ENCODE measurements at places on chromosomes 5 and 9. TPM values are rescaled to one million over a fixed set of nuclear protein-coding genes. Genes with fewer than 3 reads are reported as not detected.

GRCh38 chr9:135332516-135332915, 147.1 kb upstream of the PPP1R26 start:
- no peak for DNase-seq
- H3K36me3 ChIP-seq: no peaks in the 10 kb centered on the region
- H3K27ac ChIP-seq: no peak overlapping the region
- no peaks in the 10 kb centered on the region for H3K4me1 ChIP-seq
- H3K27me3 ChIP-seq: no peaks in the 10 kb centered on the region

The FBXO38 gene
- 55.4 TPM for total RNA-seq

The IL3 gene
- total RNA-seq: not detected

DNA sequence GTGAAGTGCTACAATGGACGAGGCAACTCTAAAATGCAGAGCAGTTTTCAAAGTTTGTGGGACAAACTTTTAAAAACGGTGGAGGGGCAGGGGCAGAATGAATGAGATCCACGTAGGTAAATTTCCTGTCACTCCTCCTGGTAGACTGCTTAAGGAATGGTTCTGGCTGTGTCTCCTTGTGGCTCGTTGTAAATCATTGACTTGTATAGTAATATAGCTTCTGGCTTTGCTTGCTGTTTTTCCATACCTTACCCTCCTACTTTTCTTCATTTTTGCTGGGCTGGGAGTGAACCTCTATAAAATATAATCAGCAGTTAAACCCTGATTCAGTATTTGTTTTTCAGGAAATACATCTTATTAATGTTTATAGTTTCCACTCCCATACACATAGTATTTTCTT, 235.7 kb downstream of the TUSC1 start:
- no peaks in the 10 kb centered on the region for H3K4me1 ChIP-seq
- no peak for DNase-seq
- H3K36me3 ChIP-seq: no peaks in the 10 kb centered on the region
- no peak overlapping the region for H3K27ac ChIP-seq
- no peaks in the 10 kb centered on the region for H3K27me3 ChIP-seq
- H3K4me3 ChIP-seq: no peak overlapping the region

DNA sequence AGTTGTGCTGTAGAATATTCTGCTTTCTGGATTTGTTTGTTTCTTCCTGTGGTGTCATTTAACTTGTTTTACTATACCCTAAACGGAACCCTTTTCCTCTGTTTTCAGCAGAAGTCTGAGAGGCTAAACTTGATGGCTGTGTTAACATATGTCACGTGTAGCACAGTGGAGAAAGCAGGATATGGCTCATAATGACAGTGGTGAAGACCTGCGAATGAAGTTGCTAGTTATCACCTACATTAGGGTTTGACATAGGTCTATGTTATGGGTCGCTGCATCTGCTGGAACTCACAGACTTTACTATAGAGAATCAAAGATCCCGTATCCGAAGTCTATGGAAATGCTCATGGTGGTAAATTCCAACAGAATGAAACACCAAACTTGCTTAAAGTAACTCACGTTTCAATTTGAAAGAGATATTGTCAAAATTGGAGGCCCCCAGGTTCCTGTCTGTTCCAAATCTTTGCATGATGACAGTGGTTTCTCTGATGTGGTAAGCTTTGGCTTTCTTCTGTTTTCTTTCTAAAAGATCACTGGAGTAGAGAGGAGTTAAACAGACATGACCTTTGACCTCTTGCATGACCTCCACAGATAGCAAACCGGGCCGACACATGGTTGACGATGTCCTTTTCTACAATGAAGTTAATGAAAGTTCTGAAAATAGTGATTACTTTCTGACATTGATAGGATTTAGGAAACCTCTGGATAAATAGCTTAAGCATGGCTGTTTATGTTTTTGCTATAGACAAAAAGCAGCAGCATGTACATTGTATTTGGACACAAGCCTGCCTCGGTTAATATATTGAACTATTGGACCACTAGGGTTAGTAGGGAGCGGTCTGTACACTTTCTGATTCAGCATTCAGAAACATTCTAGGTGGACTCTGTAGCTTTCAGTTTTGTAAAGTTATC, 3.1 kb upstream of the CATSPER3 start:
- H3K36me3 ChIP-seq: peaks cover 60% of the 10 kb centered on the region
- no peaks in the 10 kb centered on the region for H3K4me1 ChIP-seq
- no peak overlapping the region for H3K4me3 ChIP-seq
- no peaks in the 10 kb centered on the region for H3K27me3 ChIP-seq
- no peak overlapping the region for H3K27ac ChIP-seq

The TRAF1 gene
- 4.4 TPM for total RNA-seq

DNA sequence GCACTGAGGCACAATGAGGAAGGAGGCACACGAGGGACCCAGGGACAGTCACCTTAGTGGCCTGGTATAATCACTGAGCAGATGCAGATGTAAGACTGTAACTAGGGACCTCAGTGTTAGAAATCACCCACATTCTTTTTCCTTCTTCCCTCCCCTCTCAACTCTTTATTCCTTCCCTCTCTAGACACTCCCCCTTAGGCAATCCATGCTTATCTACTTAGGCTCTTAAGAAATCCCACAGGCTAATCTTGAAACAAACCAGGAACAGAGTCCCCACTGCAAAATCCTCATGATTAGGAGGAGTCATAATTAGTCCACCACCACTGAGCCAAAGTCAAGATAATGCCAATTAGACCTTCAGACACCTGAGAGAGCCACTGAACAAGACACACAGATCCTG, 84.7 kb downstream of the ELAVL2 start:
- no peak for DNase-seq
- no peaks in the 10 kb centered on the region for H3K27me3 ChIP-seq

DNA sequence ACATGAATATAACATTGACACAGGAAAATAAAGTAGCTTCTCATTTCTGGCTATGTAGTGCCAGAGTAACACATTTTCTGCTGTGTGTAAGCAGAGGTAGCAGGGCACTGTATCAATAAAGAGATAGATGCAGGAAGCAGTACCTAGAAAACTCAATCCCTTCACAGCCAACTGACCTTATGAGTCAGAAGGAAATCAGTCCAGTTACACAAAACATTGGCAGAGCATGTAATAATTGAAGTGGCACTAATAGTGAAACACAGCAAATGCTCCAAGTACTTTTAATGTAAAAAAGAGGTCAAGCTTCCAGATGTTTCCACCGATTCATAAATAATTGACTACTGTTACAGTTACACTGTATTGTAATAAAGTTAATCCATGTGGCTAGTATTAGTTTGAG, 706.6 kb downstream of the EFNA5 start:
- no peaks in the 10 kb centered on the region for H3K27me3 ChIP-seq
- no peaks in the 10 kb centered on the region for H3K36me3 ChIP-seq
- no peak for DNase-seq

DNA sequence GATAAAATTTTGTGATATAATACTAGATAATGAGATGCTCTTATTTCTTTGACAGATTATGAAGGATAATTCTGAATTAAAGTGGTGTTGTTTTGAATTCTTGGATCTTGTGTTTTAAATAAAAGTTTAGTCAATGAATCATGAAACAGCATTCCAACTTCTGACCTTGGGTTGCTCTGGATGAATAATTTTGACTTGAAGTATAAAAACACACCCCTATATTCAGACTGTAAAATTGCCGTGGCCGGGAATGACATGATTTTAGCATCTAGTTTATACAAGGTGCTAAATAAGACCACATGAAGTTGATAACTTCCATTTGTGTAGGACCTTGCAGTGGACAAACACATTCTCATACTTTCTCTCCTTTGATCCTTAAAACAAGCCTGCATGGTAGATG, 67.2 kb upstream of the DAP start:
- DNase-seq: no peak
- no peaks in the 10 kb centered on the region for H3K36me3 ChIP-seq
- no peak overlapping the region for H3K4me3 ChIP-seq
- peaks cover 5% of the 10 kb centered on the region for H3K4me1 ChIP-seq

DNA sequence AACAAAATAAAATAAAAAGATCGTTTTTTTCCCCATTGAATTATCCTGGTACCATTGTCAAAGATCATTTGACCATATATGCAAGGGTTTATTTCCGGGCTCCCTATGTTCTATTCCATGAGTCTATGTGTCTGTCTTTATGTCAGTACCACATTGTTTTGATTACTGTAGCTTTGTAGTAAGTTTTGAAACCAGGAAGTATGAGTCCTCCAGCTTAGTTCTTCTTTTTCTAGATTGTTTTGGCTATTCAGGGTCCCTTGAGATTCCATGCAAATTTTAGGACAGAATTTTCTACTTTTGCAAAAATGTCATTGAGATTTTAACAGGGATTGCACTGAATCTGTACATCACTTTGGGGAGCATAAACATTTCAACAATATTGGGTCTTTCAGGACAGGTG, 18.7 kb upstream of the EEIG1 start:
- no peak for DNase-seq
- no peak overlapping the region for H3K27ac ChIP-seq
- H3K4me1 ChIP-seq: no peaks in the 10 kb centered on the region

The TPPP gene
- 14.4 TPM for total RNA-seq

GRCh38 chr5:102867992-102868662, 113.0 kb downstream of the PAM start:
- no peak overlapping the region for H3K27ac ChIP-seq
- no peak overlapping the region for H3K4me3 ChIP-seq
- H3K36me3 ChIP-seq: no peaks in the 10 kb centered on the region
- no peak for DNase-seq
- peaks cover 31% of the 10 kb centered on the region for H3K4me1 ChIP-seq
- H3K27me3 ChIP-seq: peaks cover 5% of the 10 kb centered on the region

The CARTPT gene
- not detected for total RNA-seq

The TMEM215 gene
- not detected for total RNA-seq

DNA sequence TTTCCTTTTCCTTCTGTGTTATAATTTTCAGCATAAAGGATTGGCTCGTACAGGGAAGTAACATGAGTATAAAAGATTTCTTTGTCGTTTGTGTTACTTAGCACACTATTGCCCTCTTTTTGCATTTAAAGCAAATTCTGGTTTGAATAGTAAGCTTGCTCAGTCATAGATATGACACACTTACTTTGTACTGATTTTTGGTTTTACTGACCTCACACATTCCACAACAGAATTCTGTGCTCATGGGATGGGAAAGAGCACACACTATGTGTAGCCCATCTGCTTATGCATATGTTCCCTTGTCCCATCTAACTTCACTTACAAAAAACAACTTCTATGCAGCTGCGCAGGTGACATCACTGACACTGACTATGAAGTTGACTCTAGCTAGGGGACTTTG, 111.9 kb upstream of the MTAP start:
- H3K27me3 ChIP-seq: no peaks in the 10 kb centered on the region
- H3K4me1 ChIP-seq: no peaks in the 10 kb centered on the region

The PIP5K1B gene
- 31.0 TPM for total RNA-seq

- H3K36me3 ChIP-seq: no peaks in the 10 kb centered on the region
- no peak for DNase-seq
- H3K27me3 ChIP-seq: no peaks in the 10 kb centered on the region
- H3K4me1 ChIP-seq: no peaks in the 10 kb centered on the region
Observed at GRCh38 chr9:13614060-13614459, 334.6 kb upstream of the MPDZ start.

GRCh38 chr5:57157131-57157530, 16.7 kb upstream of the GPBP1 start:
- no peaks in the 10 kb centered on the region for H3K36me3 ChIP-seq
- no peak overlapping the region for H3K27ac ChIP-seq
- DNase-seq: no peak

Measured in left lung (tissue), 14 donors.